ENCODE measurements at places on chromosomes 16 and 17.

- no peak for DNase-seq
These were observed 5.7 kb downstream of the MATCAP1 start for GRCh38 chr16:67177743-67178699.

DNA sequence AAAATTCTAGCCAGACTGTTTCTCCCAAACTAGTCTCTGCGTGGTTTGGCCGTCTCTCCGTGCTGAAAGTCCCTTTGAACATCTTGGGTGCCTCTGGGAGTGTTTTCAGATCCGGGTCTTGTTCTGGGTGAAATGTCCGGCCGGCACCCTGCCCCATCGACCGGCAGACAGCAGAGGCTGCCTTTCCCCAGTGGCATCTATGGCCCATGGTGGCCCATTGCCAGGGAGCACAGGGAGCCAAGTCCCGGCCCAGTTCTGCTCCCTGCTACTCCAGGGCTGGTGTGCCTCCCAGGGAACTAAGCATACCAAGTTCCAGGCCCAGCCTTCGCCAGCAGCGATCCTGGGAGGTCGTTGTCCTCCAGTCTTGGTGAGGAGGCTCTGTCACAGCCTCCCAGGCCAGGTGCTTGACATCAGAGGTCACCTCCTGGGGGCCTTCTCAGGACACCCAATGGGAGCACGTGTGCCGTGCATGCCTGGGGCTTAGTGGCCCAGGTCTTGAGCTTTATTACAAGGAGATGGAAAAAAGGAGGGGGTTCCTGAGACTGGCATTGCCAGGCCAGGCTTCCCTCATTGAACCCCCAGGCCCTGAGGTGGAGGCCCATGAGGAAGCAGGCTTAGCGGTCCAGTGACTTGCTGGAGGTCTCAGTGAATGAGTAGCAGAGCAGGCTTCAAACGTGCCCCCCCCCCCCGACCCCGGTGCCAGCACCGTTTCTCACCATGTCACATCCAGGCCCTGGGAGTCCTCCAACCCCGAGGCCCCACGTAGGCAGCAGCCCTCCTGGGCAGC, 54.0 kb downstream of the PGS1 start:
- no peak for DNase-seq

- no peak for DNase-seq
These were observed 51.6 kb downstream of the PRMT7 start for GRCh38 chr16:68362262-68362913.

DNA sequence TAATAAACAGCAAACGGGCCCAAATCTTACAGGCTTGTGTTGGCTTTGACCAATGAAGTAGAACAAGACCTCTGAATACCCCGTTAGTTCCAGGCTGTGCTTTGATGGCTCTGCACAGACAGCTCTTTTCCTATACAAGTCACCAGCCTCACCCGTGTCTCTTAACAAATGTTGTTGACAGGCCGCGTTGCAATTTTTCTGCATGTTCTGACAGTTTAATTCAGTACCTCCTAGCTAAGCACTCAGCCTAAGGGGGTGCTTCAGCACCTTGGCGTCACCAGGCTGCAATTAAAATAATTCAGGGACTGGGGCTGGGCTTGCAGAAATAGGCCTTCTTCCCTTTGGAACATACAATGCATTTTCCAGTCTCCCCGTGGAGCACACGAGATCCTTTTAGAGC, 500.1 kb downstream of the MAF start:
- DNase-seq = no peak

- no peak for DNase-seq
These were observed 567 bp downstream of the UBB start for GRCh38 chr17:16381496-16381820.

GRCh38 chr16:559411-560203, 587 bp upstream of the PRR35 start:
- no peak for DNase-seq

Data from GM19239 (cell line).